Activated effector memory CD4-positive, alpha-beta T cell treated with Interleukin-2 at 50 U/mL for 16 hours (primary cell): ENCODE measurements at places on chromosomes 1 and 21.

DNA sequence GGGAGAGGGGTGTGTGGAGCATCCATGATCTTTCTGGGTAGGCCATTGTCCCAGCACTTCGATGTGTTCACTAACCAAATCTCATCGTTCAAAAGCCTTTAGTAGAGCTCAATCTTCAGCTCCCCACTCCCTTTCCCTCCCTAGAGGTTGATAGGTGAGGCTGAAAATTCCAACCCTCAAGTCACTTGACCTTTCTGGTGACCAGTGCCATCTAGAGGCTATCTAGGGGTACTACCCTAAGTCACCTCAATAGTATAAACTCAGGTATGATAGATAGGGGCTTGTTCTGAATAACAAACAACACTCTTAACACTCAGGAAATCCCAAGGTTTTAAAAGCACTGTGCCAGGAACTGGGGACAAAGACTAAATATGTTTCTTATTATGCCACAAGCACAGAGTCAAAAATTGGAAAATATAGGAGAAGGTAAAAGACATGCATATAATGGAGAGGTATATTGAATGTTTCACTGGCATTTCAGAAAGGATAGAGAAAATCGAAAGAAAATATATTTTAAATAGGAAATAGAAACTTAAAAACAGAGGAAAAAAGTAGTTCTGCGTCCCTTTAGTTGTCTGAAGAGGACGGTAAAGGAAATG, 42.9 kb upstream of the CD53 start:
- DNase-seq = no peak

- DNase-seq = no peak
These were observed 10.1 kb downstream of the TRIM46 start for GRCh38 chr1:155183775-155184221.

GRCh38 chr1:245717611-245718010, 562.8 kb downstream of the KIF26B start:
- DNase-seq = no peak

- DNase-seq = no peak
These were observed 20.1 kb downstream of the UBE2U start for GRCh38 chr1:64223329-64224151.

DNA sequence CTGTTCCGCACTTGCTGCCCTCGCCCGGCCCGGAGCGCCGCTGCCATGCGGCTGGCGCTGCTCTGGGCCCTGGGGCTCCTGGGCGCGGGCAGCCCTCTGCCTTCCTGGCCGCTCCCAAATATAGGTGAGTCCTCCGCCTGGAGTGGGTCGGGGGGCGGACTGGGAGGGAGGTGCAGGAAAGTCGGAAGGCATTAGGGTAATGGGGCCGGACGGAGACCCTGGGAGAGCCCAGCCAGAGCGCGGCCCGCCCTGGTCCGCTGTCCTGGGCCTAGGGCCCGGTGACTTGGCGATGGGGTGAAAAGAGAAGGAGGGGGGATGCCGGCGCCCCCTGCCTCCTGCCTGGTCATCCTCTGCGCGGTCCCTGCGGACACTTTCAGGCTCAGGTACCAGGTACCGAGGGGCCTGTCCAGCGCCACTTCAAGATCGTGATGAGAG, 243 bp downstream of the ADAM15 start:
- DNase-seq = no peak

DNA sequence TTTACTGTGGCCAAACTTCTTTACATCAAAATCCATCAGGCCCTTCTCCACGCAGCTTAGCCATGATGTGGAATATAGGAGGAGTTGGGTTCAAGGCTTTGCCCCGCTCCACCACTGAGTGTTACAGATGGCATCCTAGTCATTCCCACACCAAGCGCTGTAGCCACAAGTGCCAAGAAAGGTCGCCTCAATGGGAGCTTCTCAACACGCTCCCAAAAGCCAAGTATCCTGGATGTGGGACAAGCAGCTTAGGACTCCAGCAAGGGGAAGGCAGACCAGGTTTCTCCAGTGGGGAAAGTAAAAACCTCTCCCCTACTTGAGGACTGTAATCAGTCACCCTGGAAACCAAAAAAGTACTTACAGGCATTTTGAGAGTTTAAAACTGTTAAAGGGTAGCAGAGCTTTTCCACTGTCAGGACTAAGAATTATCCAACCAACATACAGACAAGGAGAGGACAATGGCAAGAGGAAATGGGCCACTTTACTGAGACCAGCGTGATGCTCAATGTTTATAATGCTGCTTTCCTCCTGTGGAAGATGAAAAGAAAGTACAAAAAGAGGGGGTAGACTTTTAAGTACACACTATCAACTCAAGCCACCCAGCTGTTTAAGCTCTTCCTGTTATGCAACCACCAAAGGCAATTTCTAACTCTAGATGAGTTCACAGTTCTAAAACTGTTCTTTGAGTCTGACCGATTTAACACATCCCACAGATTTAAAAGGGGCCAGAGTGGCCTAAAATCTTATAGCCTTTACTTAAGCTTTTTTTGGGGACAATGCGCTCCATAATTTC, 120.7 kb upstream of the KRTAP19-8 start:
- DNase-seq = no peak

DNA sequence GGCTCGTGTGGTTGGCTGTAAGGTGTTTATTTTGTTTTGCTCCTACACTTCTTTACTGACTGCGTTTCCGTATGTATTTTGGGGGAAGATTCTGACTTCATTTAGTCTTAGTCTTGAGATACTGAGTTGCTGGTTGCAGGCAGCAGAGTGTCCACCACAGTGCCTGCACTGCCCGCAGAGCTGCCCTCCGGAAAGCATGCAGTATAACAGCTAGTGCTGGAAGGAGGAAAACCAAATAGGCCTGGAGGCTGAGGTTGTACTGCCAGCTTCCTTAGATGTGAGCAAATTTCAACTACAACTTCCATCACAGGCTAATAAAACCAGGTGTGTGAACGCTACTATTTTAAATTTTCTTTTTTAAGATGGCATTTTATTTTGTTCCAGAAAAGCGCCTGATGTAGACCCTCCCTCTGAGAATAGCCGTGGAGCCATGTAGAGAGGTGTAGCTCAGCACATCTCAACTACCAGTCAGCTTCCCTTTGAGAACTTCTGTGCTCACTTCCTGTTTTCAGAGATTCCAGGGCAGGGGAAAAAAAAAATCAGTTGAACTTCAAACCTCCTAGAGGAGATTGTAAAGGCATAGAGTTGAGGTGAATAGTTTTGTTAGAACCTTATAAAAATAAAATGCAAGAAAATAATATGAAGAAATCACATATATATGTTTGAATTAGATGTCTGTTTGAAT, 17.6 kb downstream of the LMO4 start:
- DNase-seq = no peak

DNA sequence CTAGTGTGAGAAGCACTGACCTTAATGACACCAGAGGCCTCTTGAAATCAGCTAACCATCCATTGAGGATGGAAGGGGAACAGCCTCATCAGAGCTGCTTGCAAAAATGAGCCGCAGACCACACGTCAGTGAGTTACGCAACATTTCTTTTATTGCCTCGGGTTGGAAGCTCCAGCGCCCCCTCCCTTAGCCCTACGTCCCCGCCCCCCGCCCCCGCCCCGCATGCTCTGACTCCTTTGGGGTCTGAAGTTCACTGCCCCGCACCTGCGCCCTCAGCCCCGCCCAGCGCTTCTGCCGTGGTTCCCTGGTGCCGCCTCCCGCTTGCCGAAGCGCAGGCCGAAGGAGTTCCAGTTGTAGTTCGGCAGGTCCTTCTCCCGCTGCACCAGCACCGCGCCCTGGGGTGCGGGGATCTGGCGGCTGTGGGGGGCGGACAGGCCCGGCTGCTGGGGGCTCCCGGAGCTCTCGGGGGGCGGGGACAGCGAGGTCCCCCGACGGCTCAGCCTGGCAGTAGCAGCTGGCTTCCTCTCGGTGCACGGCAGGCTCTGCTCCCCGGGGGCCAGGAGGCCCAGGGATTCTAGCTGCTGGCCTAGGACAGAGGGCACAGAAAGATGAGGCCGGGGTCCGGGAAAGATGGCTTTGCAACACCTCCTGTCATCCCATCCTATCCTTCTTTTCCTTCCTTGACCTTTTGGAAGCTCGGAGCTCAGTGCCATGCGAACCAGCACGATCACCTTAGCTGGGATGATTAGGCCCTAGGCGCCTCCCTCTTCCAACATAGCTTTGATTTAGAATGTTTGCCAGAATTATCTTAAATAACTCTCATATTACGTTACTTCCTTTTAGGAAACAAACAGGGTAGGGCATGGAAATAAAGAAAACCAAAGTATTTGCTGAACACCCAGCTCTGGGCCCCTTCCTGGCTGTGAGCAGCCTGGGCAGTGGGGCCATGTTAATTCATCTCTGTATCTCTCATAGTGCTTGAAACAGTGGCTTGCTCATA, 5.8 kb downstream of the KISS1 start:
- DNase-seq = no peak

DNA sequence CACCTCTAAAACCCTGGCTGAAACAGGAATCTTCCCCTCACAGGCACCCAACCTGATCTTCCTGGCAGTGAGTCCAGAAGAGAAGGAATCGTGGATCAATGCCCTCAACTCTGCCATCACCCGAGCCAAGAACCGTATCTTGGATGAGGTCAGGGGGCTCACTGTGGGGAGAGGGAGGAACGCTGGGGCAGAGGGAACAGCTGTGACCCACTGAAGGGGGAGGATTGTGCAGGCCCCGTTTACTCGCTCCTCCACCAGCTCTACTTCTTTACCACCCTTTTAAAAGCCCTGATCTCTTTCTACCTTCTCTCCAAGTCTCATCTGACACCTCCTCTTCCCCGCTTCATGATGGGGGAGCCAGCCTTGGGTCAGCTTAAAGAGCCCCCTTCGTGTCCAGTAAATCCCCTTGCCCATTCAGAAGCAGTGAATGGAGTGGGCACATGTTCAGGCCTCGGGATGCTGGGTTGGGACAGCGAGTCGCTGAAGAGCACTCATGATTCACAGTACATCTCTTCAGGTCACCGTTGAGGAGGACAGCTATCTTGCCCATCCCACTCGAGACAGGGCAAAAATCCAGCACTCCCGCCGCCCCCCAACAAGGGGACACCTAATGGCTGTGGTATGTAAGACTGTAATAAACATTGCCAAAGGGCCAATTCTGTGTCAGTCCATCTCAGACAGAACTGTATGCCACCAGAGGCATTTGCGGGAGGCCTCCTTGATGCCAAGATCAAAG, 7.3 kb downstream of the PLEKHO1 start:
- no peak for DNase-seq

- DNase-seq = no peak
These were observed 7.7 kb upstream of the PSMD4 start for GRCh38 chr1:151246786-151247185.

- DNase-seq = no peak
These were observed 215.4 kb downstream of the ASTN1 start for GRCh38 chr1:176949033-176949662.

DNA sequence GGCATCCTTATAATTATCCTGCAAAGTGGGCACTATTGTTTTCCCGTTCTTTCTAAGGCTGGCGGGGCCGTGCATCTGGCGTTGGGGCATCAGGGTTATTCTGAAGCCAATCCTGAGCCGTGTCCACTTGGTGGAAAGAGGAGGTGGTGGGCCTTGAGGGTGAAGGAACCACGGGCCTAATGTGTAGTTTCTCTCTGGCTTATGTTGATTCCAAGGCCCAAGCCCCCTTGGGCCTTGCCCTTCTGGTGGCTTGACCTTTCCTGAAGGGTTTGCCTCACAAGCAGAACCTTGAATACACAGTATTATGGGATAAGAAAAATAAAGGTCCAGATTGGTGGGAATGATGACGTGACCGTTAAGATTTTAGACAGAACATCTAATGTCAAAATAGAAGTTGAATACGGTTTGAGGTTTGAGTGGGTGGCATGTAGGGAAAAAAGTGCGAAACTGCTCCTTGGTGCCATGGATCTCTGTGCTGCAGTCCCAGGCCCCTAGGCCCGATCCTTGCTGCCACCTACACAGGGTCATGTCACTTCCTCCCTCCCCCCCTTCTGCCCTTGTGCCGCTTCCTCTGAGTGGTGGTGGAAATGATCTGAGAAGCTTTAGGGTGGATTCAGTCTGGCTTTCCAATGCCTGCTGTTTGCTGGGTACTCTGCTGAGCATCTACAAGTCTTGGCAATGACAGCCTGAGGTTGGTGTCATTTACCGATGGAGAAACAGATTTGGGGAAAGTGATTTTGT, 90.5 kb downstream of the PRDM2 start:
- DNase-seq = no peak

DNA sequence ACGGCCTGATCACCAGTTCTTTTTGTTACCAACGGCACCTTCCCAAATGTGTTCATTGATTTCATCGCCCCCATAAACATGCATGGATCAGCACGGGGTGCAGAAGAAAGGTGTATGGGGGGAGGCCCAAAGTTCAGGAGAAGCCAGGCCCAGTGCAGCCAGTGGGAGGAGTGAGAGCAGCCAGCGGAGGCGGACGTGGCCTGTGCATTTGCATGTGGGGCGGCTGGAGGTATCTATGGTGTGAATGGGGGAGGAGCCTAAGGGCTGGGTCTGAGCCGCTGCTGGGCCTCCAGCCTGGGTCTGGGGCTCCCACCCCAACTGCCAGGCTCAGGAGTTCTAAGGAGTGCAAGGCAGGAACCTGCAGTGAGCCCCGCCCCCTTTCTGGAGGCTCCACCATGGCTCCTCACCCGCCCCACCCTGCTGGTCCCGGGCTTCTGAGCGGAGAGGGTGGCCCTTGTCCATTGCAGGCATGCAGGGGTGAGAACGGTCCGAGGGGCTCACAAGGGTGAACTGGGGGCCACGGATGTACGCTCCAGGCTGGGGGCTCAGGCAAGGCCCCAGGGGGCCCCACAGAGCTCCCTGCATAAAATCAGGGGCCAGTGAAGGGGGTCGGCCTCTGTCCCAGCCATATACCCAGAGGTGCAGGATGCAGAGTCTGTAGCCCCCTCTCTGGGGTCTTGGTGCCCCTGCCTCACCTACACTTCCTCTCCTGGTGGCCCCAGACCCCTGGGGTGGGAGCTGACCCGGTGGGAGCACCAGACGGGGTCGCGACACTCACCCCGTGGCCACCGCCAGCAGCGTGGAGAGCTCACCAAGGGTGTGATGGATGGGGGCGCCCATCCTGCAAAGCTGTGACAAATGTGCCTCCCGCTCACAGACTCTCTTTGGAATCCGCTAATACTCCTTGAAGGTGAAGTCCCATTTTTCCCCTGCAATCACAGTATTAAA, 31.3 kb upstream of the TTC34 start:
- DNase-seq = no peak

DNA sequence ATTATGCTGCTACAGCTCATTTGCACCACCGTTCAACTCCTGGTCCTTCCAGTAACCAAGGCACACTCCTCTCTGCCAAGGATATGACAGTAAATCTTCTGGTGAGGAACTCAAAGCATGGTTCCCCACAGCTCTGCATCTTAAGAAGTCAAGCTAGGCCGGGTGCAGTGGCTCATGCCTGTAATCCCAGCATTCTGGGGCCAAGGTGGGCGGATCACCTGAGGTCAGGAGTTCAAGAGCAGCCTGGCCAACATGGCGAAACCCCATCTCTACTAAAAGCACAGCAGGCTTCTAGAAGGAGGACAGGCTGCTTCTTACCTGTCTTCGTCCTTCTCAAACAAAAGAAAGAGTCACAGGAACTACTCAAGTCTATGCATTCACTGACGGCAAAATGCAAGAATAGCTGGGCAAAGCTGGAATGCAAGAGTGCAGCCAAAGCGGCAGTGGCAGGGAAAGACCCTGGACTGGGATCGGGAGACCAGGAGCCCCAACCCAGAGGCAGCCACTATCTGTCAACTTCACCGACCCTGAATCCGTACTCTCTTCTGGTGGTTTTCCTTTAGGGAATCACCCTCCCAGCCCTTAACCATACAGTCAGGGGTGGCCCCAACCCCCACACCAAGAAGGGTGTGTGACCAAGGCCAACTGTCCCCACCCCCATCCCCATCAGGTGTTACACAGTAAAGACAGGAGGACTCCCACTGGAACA, 75.5 kb downstream of the NPHP4 start:
- no peak for DNase-seq
